Stimulated activated CD8-positive, alpha-beta memory T cell treated with anti-CD3 and anti-CD28 coated beads, Interleukin-4, amount 100 ng/mL, for 1 hour (primary cell): ENCODE measurements at places on chromosomes 2 and 18.

- DNase-seq, result no peak
Measured at GRCh38 chr18:75365837-75366236, 61.7 kb downstream of the SMIM21 start.

DNA sequence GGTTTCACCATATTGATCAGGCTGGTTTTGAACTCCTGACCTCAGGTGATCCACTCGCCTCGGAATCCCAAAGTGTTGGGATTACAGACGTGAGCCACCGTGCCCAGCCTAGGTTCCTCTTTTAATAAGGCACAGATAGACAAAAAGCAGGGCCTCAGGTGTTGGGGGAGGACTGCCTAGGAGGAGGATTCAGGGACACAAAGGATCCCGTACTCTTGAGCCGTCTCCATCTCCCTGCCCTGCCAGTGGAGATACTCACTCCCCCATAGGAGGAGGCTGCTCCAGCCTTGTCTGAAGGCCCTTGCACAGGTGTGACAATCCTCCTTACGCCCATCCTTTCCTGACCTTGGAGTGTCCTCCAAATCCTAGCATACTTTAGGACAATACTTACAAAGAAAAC lies 32.0 kb upstream of the TFCP2L1 start:
- DNase-seq, result no peak

- no peak for DNase-seq
Measured at GRCh38 chr18:57989536-57989935, 54.5 kb upstream of the NEDD4L start.

GRCh38 chr18:57533868-57534510 lies 52.5 kb downstream of the FECH start:
- no peak for DNase-seq

DNA sequence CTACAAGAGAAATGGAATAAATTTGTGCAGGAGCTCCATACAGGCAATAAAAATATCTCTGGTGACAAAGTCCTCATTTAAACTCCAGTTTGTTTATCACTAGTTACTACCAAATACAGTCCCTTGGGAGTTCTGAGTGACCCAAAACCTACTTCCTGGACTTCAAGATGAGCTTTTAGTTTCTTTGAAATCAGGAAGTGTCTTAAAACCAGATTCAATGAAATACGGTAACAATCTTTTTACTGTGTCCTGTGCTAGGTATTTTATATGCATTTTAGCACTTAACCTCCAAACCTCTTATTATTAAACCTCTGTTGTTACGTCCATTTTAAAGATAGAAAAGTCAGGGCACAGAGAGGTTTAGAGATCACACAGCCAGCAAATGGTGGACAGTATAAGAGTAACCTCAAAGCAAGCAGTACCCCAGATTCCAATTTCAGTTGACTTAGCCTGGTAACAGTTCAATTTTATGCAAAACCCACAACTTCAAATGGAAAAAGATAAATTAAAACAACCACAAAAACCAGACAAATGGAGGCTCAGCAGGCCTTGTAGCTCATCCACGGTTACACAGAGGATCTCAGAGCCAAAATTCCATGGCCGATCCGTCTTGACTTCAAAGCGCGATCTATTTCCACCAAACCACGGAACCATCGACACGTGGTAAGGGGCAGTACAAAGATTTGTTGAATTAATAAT lies 1.3 kb upstream of the KCMF1 start:
- no peak for DNase-seq

- DNase-seq, result no peak
Measured at GRCh38 chr18:58132595-58133261, 88.7 kb downstream of the NEDD4L start.

GRCh38 chr2:32918774-32919173 lies 28.0 kb upstream of the LTBP1 start:
- DNase-seq, result no peak

DNA sequence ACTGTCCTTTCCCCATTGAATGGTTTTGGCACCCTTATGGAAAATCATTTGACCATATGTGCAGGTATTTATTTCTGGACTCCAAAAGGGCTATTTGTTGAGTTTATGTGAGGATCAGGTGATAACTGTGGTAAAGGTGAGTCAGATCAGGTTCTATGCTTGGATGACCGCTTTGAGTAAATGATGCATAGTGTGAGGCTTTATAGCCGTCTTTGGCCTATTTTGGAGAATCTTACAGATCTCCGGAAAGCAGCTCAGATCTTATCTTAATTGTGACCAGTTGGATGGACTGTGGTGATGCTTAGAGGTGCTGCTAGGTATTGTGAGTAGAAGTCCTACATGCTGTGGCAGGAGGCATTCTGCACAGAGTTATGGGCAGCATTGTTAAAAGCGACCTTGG lies 126.2 kb downstream of the METTL8 start:
- DNase-seq, result no peak

- no peak for DNase-seq
Measured at GRCh38 chr2:176072951-176073904, 10.5 kb downstream of the EVX2 start.

DNA sequence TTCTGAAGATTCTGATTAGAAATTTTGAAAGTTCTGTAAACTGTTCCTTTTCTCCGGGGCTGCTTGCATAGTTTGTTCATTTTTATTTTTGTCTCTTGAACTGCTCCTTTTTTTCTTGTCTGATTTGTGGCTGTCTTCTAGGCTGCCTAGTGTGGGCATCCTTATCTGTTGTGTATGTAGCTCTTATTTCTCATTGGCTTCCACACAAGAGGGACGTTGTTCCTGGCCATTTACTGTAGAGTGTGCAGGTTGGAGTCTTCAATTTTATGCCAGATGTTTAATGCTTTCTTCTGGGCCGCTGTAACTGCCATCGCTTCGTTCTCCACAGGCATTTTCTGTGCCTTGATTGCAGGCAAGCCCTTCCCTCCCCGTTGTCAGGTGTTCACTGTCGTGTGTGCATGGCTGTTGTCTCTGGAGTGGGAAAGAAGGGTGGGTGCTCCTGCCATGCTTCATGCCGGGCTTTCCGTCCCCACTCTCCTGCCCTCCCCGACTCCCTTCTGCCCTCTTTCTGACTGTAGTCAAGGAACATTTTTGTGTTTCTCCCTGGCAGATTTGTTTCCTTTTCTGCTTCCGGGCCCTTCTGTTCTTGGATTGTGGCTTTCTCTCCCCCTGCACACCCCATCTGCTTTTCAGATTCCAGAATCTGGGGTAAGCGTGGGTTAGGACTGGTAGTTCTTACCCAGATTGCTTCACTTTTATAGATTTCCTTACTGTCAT lies 15.5 kb downstream of the CEP192 start:
- no peak for DNase-seq

- DNase-seq, result no peak
Measured at GRCh38 chr2:70397186-70397585, 95.3 kb upstream of the FAM136A start.

DNA sequence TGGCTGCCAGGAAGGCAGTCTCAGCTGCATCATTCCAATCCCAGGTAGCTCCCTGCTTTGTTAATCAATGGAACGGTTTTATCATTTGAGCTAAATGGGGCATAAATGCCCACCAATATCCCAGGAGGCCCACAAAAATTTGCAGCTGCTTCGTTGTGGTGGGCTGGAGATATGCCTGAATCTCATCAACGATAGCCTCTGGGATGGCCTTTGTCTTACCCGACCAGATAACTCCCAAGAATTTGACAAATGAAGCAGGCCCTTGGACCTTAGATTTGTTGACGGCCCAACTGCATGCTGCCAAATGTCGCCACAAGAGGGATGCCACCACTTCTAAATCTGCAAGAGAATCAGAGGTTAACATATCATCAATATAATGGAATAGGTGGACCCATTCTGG lies 236.4 kb downstream of the MBD5 start:
- no peak for DNase-seq

DNA sequence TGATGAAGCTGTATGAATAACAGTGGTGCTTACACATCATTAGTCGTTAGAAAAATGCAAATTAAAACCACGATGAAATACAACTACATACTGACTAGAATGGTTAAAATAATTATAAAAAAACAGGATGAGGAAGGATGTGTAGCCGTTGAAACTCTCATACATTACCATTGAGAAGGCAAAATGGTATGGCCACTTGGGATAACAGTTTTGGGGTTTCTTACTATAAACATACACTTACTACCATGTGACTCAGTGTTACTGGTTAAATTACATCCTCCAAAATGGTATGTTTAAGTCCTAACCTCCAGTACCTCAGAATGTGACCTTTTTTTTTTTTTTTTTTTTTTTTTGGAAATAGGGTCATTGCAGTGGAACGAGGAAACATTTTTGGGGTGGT lies 58.4 kb downstream of the UBE2E3 start:
- DNase-seq, result no peak

DNA sequence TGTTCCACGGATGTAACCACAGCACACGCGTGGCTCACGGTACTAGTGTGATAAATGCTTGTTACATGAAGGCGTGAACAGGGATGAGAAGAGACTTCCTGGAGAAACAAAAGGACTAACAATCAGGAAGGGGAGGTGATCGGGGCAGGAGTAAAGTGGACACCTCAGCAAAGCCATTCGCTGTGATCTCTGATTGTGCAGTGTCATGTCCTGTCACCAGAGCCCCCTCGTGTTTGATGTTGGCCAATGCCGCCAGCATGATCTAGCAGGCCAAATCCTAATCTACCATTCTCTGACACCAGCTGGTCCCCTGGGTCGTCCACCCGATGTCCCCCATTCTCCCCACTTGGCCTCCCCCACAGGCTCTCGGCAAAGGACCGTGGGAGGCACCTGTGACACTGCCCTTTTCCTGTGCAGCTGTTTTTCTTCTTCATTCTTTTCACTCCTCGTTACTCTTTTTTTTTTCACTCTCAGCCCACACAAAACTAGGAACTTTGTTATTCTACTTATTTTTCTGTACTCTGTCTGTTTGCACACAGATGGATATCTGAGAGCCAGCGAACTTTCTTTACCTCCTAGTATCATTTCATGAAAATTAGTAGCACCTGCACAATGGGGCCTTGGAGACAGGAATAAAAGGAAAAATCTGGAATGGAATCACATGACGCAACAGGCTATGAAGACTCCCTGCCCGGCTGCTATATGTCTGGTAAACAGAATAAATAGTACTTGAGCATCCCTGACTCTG lies 146.8 kb downstream of the TGIF1 start:
- DNase-seq, result no peak

- no peak for DNase-seq
Measured at GRCh38 chr2:189658306-189659212, 2.7 kb upstream of the ASNSD1 start.

DNA sequence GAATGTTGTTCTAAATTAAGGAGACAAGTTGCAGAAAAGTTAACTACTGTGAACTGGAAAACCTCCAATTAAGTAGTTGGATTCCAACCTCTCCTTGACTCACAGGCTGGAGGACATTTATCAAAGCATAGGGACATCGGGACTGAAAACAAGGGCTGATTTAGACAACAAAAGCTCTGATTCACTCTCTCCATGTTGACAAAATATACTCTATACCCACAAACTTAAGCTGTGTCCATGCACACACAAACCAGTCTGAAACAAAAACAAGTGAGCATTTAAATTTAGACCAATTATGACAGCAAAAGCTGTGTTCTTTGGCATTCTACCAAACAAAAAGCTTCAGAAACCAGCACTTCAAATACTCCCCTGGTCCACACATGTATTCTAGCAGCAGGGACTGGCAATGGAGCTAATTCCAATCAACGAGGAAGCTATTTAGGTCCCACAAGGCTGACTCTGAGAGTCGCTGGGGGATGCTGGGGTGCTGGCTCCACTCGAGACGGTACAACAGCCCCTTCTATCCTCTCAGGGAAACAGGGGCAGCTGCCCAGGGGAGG lies 71.4 kb downstream of the NXPH2 start:
- no peak for DNase-seq

- DNase-seq, result no peak
Measured at GRCh38 chr2:177584030-177584692, 191.6 kb downstream of the AGPS start.

GRCh38 chr2:205311201-205311600 lies 371.1 kb upstream of the NRP2 start:
- no peak for DNase-seq

DNA sequence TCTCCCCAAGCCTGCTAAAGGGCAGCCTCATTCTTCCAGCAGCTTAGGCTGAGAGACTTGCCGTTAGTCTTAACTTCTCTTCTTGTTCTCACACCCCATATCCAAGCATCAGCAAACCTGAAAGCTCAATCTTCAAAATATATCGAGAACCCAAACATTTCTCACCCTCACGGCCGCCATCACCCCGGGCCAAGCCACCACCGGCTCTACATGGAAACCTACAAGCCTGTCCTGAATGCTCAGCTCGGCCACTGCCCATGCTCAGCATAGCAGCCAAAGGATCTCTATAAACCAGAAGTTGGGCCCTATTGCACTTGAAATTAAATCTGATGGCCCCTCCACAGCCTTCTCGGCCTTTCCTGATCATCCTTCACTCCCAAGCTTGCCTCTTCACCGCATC lies 2.1 kb downstream of the HS1BP3 start:
- DNase-seq, result no peak
